ENCODE measurements at places on chromosomes 2 and 18.
A peak's percentile ranks its signal among the peaks of the same experiment; 100 is the strongest.

GRCh38 chr2:74006459-74006858 lies 21.7 kb downstream of the TET3 start:
- no peak for DNase-seq

GRCh38 chr2:11411768-11412448 lies 54.1 kb downstream of the E2F6 start:
- DNase-seq, result no peak

- DNase-seq, result peak; percentile 71
These were observed 4.9 kb downstream of the KCNE4 start for GRCh38 chr2:223056701-223057418.

DNA sequence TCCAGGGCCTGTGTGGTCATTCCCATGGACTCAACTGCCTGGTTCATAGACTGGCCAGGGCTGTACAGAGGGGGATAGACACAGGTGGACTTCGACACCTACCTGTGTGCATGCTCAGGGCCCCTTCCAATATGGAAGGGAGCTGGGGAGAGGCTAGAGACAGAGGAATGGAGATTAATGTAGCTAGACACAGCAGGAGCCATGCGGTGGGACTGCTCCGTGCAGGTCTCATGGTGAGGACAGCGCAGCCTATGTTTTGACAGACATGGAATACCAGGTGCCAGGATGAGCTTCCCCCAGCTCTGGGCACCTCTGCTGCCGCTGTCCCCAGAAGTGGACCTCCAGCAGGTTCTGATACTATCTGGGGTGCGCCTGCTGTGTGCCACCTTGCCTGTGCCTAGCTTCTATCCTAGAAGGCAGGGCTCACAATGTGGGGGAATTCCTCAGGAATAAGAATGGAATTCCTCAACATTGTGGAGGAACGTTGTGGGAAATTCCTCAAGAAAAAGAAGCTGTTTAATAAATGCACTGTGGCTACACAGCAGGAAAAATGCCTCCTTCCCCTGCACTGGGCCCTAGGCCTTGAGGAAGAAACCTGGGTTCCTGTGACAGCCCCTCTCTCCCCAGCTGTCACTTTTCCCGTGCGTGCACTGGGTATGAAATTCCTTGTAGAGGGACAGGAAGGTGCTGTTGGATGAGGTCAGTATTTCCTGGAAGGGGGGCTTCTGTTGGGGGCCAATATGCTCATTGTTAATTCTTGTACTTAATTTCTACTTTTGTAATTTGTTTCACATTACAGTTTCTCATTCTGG lies 7.3 kb downstream of the IL1R1 start:
- DNase-seq, result no peak

DNA sequence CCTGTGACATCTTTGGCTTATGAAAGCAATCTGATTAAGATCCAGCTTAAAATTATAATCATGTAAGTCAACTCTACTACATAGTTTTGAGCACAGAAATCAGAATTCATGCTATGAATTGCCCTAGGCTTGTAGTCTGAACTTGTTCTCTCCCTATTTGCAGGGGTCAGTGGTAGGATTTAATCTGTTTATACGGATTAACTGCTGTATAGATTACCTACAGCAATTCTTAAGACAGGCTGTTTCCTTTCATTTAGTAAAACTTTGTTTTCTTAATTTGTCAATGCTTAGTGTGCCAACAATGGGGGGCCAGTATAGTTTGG lies 287.9 kb downstream of the PDE11A start:
- DNase-seq, result no peak

- peak; percentile 20 for DNase-seq
These were observed 129.2 kb downstream of the IKZF2 start for GRCh38 chr2:213021971-213022899.

DNA sequence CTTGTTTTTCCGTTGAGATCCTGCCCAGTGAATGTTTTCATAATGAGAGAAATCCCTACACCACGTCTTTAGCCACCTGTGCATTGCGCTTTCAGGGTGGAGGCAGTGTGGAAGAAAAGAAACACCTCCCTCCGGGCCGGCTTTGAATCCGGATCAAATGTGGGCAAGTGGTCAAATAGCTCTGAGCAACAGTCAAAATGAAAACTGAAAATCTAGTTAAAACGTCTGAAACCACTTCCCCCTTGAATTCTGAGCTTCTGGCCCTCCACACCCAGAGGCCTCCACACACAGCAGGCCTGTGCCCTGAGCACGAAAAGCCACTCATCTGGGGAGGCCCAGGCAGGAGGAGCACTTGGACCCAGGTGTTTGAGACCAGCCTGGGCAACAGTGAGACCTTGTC lies 263.6 kb upstream of the SALL3 start:
- DNase-seq, result no peak

DNA sequence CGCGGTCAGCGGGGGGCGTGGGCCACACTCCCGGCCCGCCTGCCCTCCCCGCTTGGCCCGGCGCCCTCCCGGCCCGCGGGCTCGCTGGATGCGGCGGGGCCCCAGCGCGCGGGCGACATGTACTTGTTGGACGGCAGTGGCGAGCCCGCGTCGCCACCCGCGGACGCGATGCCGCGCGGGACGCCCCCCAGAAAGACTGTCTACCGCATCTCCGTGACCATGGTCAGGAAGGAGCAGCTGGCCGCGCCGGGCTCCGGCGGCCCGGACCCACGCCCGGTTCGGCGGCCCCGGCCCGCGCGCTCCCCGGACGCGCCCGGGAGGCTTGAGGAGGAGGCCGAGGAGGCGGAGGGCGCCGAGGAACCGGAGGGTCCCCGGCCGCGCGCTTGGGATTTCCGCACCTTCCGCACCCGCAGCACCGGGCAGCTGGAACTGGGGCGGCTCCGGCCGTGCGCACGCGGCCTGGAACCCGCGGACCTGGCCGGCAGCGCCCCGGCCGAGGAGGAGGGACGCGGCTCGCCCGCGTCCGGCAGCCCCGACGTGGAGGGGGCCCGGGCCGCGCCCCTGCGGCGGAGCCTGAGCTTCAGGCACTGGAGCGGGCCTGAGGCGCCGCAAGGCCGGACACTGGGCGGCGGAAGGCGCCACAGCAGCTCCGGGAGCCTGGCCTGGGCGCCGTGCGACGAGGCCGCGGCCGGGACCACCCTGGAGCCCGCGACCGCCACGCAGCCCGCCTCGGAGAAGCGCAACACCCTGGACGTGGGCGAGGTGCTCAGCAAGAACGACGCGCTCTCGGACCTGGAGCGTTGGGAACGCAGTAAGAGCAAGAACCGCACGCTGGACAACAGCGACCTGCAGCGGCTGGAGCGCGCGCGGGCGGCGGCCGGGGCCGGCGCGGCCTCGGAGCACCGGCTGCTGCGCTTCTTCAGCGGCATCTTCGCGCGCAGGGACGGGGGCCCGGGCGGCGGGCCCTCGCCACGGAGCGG lies 176.4 kb downstream of the AGAP1 start:
- no peak for DNase-seq

- no peak for DNase-seq
These were observed 23.8 kb downstream of the STAT1 start for GRCh38 chr2:190990132-190990531.

- DNase-seq, result no peak
These were observed 102.6 kb upstream of the SMIM21 start for GRCh38 chr18:75530118-75530517.

DNA sequence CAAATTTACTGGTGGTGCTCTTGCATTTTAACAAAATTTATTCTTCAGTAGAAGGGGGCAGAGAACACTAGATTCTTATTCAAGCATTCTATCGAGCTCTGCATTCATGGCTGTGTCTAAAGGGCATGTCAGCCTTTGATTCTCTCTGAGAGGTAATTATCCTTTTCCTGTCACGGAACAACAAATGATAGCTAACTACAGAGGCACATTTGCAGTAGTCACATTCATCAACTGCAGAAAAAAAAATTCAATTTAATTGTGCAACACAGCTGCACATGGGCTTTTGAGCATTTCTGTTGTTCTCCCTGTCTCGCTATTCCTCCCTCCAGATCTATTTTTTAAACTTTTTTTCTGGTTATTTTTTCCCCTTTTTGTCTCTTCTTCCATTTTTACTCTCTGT lies 13.0 kb upstream of the DLX1 start:
- no peak for DNase-seq

GRCh38 chr2:156565066-156565710 lies 129.0 kb downstream of the GPD2 start:
- no peak for DNase-seq

GRCh38 chr18:79631096-79631507 lies 48.5 kb upstream of the CTDP1 start:
- DNase-seq, result no peak

GRCh38 chr2:168356477-168356835 lies 99.6 kb upstream of the CERS6 start:
- DNase-seq, result no peak

DNA sequence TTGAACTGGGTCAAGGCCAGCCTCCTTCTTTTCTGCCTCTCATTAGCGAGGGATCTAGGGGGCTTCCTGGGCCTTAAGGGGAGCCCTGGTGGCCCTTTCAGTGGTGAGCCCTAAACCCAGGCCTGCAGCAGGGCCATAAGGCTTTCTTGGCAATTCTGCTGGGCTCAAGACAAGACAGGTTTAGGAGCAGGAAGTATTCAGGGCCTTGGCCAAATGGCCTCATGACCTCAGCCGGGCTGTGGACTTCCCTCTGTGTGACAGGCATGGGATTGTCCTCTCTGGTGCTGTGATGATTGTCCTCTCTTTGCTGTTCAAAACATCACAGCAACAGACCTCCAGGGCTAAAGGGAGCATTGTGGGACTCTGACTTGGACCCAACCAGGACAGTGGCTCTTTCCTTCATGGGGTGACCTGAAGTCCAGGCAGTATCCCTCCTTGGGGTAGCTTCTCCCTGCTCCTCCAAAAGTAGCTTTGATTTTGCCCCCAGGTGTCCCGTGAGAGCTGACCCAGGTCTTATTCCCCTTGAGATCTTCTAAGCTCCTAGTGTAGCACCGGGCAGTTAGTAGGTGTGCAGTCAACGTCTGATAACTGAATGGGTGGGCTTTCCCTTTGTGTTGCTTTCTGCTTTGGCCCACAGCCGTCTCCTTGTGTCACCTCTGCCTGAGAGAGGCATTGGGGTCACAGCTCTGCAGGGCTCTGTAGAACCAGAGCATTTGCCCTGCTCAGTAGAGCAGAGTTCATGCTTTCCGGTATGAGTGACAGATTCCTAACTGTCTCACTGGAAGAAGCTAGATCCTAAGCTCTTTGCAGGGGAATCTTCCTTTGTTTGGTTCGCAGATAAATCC lies 14.7 kb downstream of the FOSL2 start:
- DNase-seq, result no peak

DNA sequence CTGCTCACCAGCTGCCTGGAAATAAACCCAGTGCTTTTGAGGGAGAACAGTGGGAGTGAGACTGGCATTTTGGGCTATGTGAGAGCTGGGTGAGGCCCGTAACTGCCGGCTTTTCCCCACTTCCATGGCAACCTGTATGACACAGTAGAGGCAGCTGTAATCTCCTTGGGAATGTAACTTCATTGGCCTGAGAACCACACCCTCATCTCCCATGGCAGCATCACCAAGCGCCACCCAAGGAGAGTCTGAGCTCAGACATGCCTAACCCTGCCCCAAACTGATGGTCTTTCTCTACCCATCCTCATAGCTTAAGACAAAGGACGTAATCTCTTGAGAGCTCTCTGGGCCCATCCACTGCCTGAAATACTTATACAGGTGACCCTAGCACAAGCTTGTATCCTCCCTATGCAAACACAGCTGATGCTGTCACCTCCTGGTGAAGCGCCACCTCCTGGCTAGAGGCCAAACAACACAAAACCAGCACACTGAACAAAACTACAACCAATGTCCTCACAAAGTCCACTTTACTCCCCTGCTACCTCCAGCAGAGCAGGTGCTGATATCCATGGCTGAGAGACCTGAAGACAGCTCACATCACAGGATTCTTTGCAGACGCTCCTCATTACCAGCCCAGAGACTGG lies 763.4 kb upstream of the NRXN1 start:
- DNase-seq, result no peak

DNA sequence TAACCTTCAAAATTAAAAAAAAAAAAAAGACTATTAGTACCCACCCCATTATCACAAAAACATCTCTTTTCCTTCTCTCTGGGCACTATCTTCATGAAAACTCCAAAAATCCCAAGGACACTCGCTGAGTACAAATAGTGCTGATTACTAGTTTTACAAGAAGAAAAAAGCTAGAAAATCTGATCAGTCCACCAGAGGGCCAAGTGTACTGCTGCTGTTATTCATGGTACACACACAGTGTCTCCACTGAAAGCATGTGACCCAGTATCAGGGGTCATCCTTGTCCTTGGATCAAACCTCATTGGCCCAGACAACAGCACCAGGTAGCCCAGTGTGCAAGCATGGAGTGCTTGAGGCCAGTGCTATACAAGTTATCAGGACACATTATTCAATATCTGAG lies 382.7 kb upstream of the KLHL29 start:
- no peak for DNase-seq

- no peak for DNase-seq
These were observed 49.8 kb downstream of the PLEK start for GRCh38 chr2:68414876-68415275.

- no peak for DNase-seq
These were observed 86.5 kb upstream of the DLGAP1 start for GRCh38 chr18:4541588-4541987.

GRCh38 chr2:174338671-174339560 lies 4.2 kb downstream of the SP9 start:
- no peak for DNase-seq

DNA sequence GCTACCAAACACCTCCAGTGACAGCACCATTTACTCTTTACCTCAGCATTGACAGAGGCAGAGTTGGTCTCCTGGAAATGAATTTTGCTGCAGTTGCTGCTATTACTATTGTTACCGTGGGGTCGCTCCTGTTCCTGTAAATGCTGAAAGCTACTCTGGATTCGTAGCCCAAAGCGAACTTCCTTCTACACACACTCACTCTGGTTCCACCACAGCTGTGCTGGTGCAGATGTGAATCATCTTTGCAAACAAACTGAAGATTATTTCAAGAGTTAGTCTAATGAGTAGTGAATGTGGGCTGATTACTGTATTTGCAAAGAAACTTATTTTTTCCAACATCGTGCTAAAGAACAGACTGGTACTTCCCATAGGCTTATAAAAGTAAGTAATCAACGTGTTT lies 304.0 kb downstream of the LPIN1 start:
- DNase-seq, result peak; percentile 64

- DNase-seq, result no peak
These were observed 14.4 kb downstream of the CCNT2 start for GRCh38 chr2:134932864-134933526.

- no peak for DNase-seq
These were observed 69.1 kb upstream of the ZNF516 start for GRCh38 chr18:76564117-76564516.

DNA sequence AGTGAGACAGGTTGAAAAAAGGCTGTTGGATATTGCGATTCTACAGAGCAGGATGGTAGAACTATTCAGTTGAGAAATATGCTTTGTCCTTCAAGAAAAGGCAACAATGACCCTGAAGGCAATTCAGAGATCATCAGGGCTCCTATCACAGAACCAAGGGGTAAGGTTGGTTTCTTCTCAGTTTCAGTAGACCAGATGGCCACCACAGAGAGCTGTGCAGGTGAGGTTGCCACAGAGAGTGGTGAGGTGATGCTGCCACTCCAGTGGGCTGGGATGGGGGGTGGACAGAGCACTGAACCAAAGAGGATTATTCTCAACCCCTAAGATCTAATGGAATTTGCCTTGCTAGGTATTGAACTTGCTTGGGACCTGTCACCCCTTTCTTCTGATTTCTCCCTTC lies 64.6 kb upstream of the ZBTB7C start:
- no peak for DNase-seq
